ENCODE measurements at places on chromosomes 6 and 20. TPM values are rescaled to one million over a fixed set of nuclear protein-coding genes. Genes with fewer than 3 reads are reported as not detected.

DNA sequence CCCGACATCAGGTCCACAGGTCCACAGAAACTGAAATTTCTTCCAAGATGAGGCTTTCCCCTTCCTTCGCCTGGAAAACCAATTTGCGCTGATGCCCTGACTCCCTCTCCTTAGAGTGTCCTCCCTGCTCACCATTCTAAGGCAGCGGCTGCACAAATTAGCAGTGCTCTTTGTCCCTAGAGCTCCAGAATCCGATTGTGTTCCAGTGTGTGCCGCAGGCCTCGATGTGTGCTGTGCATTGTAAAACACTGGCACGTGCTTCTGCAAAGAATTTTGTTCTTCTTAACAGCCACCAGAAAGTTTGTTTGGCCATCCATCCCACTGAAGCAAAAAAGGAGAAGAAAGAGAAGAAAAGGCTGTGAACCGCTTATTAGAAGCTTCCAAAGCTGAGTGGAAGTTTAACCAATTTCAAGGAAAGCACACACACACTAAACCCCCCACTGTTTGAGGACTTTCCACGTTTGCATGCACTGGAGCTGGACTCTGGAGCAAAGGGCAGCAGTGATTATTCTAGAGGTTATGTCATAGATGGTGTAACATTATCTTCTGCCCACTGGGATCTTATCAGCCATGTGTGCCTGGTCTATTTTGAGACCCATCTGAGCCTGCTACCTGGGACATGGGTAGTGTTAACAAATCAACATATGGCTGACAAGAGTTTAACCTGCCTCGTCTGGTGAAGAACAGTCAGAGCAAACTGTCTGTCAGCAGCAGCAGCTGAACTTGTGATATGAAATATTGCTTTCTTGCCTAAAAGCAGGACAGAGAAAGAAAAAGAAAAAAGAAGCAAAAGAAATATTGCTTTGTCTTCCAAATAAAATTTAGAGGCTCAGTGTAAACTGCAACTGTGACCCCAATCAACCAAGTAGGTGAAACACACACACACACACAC lies 64.9 kb upstream of the RREB1 start:
- DNase-seq: no peak

- no peak for DNase-seq
Observed at GRCh38 chr6:161101517-161101916, 109.9 kb downstream of the MAP3K4 start.

- DNase-seq: no peak
Observed at GRCh38 chr6:27684264-27685211, 211.6 kb upstream of the ZNF184 start.

GRCh38 chr6:42075159-42075838 lies 25.0 kb downstream of the TAF8 start:
- peak; percentile 65 for DNase-seq

TRIM10 gene
- not detected for total RNA-seq

CSNK2A1 gene
- total RNA-seq: 114 TPM

All from activated naive CD8-positive, alpha-beta T cell treated with anti-CD3 and anti-CD28 coated beads, Interleukin-2, amount 10 ng/mL, durations not matched to agents 7 days and 5 days (primary cell).